ENCODE measurements at places on chromosomes 13 and 19.

- no peak for DNase-seq
Measured at GRCh38 chr13:48653472-48653939, at the start of gene CYSLTR2. CYSLTR2 (plus strand) TSS chr13:48653929; CDS start chr13:48706818, 52,889 bp downstream.

- DNase-seq: no peak
Measured at GRCh38 chr19:55594996-55595545, 4.2 kb downstream of the FIZ1 start.

- DNase-seq: no peak
Measured at GRCh38 chr13:33108620-33109019, 92.4 kb downstream of the KL start.

GRCh38 chr19:47226426-47227351 is 4.3 kb downstream of the BBC3 start:
- peak; percentile 85 for DNase-seq

DNA sequence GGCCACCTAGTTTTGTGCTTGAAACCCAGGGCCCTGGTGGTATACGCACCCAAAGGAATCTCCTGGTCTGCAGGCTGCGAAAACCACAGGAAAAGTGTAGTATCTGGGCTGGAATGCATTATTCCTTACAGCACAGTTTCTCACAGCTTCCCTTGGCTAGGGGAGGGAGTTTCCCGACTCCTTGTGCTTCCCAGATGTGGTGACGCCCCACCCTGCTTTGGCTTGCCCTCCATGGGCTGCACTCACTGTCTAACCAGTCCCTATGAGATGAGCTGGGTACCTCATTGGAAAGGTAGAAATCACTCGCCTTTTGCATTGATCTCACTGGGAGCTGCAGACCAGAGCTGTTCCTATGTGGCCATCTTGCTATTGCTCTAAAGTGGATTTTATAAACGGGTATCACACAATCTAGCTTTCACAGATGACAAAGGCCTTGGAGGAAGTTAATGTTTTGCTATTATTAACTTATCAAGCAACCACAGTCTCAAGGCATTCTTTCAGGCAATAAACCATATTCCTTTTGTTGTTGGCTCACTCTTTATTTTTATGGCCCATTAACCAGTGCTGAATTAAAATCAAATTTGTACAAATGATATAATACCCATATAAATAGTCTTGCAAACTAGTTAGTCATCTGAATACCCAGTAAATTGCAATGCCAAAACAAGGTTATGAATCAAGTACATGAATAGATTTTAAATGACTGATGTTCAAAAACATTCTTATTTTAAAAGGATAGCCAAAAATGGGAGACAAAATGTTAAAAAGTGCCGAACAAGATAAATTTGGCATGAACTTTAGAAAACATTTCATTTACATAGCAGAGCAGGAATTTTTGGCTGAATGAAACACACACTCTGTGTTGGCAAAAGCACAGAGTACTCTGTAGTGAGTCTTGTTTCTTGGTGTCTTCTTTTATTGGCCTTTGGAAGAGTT is 475.4 kb upstream of the ARGLU1 start:
- no peak for DNase-seq

- DNase-seq: peak; percentile 47
Measured at GRCh38 chr13:31996601-31997000, 35.0 kb upstream of the FRY start.

- DNase-seq: no peak
Measured at GRCh38 chr19:48613024-48613851, 1.6 kb downstream of the FAM83E start.

DNA sequence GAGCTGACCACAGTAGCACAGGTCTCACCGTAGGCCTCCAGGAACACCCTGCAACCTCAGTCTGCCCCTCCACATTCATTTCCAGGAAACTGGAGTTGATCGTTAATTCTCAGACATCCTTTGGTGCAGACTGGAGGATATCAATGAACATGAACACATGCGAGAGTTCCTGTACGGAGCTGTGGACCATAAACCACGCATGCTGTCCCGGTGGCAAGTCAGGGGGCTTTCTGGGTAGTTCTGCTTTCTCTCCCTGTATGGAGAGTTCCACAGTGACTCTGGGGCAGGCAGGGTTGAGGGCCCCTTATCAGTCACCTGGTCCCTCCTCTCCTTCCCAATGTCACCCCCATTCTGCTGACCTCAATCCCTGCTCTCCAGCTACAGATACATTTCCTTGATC is 55.5 kb upstream of the URI1 start:
- DNase-seq: no peak

DNA sequence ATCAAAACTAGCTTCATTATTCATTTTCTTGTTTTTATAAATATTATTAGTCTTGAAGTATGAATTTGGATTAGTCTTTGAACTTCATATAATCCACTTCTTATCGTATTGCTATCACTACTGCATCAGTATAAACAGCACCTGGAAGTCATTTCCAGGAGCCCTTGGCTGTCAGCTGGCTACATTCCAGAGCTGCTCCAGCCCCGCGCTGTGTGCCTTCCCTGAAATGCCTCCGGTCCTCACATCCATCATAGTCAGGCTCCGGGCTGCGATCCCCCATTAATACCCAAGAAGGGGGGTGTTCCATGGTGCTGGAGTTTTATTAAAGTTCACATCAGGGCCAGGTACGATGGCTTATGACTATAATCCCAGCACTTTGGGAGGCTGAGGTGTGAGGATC is 124.3 kb upstream of the GJB6 start:
- DNase-seq: no peak

- no peak for DNase-seq
Measured at GRCh38 chr13:92488249-92488852, 738.3 kb upstream of the GPC6 start.

- DNase-seq: no peak
Measured at GRCh38 chr13:73683746-73684145, 450.5 kb downstream of the KLF12 start.

GRCh38 chr13:51557875-51558612 is 26.2 kb upstream of the WDFY2 start:
- no peak for DNase-seq

- no peak for DNase-seq
Measured at GRCh38 chr19:28793391-28794168, 419.4 kb downstream of the UQCRFS1 start.

DNA sequence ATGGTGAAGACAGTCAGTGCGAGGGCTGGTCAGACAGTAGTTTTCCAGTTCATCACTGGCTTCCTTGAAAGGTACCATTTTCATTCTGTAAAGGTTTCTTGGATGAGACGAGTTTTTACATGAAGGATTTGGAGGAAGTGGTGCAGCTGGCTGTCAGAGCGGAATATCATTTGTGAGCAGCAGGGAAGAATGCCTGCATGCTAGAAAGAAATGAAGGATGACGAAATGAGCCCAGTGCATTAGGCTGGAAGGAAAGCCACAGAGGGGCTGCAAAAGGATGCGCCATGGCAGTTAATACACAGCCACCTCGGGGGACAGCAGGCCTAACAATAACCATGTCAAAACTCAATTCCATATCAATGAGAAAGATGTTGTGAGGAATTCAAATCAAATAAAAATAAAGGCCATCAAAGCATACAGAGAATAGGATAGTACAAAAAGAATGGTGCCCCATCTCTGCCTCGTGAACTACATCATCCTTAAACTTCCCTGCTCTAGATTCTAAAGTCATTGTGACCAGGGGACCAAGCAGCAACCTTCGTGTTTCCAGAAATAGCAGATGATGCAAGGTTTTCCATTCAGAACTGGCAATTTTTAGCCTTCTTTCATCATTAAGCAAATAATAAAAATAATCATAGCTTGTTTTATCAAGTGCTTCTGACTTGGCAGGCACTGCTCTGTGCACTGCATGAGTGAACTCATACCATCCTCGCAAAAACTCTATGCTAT is 504.2 kb downstream of the RFC3 start:
- no peak for DNase-seq

DNA sequence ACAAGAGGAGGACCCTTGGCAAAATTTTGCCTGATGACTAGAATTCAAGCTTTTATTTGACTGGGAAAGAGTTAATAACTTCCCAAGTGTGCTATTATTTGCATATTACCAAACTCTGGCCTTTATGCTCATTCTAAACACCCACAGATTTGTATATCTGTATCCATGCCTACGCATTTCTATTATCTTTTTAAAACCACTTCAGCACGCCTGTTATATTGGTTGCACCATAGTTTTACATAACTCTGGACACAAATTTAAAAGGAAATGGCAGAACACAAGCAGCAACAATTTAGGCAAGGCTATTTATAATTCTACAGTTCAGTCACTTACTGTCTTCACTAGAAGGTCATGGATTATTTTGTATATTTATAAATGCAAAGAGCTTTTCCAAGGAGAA is 3.7 kb upstream of the RASL11A start:
- no peak for DNase-seq
